ENCODE measurements at places on chromosomes 7 and 10.

DNA sequence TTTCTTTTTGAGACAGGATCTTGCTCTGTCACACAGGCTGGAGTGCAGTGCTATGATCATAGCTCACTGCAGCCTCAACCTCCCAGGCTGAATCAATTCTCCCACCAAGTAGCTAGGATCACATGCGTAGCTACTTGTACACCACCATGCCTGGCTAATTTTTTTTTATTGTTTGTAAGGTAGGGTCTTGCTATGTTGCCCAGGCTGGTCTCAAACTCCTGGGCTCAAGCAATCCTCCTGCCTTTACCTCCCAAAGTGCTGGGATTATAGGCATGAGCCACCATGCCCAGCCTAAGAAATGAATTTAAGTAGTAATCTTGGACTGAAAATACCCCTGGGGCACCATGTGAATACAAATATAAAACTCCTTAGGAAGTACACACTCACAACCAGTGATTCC, 5.8 kb downstream of the NUDT13 start:
- no peak for DNase-seq

DNA sequence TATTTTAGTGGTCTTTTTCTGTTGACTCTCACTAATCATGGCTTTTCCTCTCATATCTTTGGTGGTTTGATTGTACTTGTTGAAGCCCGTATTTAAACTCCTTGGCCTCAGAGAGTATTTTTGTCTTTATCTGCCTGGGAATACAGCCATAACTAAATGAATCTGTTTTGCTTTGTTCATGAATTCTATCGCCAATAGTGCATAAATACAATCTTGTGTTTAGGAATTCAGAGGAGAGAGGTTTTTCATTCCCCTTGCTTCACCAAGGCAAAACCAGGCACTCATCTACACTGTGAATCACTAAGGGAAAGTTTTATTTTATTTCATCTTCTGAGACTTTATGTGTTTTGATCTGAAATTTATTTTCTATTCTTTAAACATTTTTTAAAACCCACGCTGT, 152.7 kb downstream of the BICC1 start:
- no peak for DNase-seq

- DNase-seq, result no peak
Measured at GRCh38 chr7:17300012-17300411, 1.6 kb downstream of the AHR start.

- no peak for DNase-seq
Measured at GRCh38 chr7:15400440-15400839, 161.4 kb downstream of the AGMO start.

DNA sequence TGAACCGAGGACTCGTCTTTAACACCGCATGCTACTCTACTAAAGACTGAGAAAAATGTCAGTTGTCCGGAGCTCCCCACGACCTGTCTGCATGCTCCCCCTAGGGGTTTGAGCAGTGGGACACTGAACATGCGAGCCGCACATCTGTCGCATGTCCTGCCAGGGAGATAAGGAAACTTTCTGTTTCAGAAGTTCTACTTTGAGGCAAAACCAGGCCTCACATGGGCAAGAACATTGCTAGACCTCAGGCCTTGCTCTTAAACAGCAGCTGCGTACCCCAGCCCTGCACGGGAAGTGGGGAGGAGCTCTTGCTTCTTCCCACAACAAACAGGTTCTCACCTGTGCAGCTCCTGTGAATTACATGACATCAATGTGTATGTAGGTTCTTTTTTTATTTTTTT, 30.3 kb upstream of the HERPUD2 start:
- DNase-seq, result no peak

- DNase-seq, result no peak
Measured at GRCh38 chr7:129146237-129146979, 1.9 kb downstream of the TSPAN33 start.

DNA sequence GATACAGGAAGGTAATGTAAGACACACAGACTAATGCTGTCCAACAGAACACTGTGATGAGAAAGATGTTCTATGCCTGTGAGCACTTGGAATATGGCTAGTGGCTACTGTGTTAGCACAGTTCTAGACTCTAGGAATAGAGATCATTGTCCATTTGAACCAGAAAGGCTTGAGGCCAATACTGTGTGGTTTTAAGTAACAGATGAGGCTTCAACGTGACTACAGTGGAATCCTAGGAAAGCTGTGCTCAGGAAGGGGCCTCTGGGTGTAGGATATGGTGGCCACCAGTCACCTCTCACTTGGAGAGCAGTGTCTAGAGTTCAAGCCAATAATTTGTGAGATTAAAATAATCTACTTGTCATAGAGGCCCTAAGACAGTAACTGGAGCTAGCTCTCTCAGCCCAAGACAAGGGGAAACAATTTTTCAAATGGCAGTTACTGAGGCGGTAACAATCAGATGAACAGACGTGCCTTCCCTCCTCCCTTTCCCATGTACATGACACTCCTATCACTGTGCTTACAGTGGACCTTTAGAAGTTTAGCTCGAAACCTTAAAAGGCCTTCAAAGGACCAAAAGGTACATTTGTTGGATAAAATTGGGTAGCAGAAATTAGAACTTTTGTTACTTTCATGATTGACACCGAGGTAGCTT, 10.2 kb downstream of the ZDHHC16 start:
- DNase-seq, result no peak

DNA sequence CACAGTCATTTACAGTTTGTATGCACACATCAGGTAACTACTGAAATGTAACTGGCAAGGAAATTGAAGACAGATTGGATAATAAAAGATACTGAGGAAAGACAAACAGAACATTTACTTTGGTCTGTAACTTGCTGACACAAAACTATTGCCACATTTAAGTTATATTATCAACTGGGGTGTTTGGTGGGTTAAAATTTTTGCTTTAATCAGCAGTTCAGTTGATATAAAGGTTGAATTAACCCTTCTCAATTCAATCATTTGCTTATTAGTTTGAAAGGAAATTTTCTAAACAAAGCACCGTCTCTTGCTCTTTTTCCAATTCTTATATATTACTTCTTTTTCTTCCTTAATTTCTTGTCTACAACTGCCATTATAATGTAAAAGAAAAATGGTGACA, 102.4 kb downstream of the TMEM26 start:
- DNase-seq, result no peak

GRCh38 chr7:64998865-64999164, 7.7 kb downstream of the ERV3-1 start:
- DNase-seq, result no peak

DNA sequence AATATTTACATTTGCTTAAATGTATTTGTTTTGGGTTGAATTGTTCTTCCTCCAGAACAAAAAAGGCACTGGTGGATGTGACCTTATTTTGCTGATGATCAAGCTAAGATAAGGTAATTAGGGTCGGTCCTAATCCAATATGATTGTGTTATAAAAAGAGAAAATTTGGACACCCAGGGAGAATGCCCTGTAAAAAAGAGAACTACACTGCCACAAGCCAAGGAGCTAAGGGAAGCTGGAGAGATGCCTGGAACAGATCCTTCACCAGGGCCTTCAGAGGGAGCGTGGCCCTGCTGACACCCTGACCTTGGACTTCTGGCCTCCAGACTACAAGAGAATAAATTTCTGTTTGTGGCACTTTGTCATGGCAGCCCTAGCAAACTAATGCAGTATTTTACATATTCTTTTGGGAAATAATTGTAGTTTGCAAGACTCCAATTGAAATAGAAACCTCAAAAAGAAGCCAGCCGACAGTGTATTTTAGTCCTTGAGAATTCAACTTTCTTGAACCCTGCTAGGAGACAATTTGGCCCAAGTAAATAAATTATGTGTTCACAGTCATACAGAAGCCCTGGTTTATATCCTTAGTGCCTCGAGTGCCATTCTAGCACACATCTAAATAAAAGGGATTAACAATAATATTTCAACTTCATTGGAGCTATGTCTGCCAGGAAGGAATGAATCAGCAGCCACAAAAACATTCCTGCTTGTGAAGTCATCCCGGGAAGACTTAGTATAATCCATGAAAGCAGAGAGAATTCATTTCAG, 164.6 kb downstream of the PKD1L1 start:
- DNase-seq, result no peak

- no peak for DNase-seq
Measured at GRCh38 chr10:114550756-114551635, 107.1 kb downstream of the ABLIM1 start.

DNA sequence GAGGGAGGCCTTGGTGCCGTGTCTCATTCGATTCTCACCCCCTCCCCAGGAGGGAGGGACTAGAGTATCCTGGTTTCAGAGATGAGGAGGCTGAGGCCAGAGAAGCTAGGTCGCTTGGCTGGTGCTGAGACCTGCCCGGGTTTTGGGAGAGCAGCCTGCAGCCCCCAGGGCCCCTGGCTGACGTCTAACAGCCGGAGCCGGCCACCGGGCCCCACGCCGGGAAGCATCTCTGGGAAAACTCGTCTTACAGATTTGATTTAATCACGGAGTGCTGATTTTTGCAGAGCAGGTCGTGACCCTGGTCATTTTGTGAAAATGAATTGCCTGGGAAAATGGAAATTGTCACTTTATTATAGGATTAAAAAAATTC, 97.5 kb downstream of the MICALL2 start:
- DNase-seq, result no peak

- DNase-seq, result no peak
Measured at GRCh38 chr10:30858499-30858898, 173.2 kb downstream of the ZNF438 start.

GRCh38 chr10:104144931-104145330, 23.0 kb downstream of the SFR1 start:
- no peak for DNase-seq

- no peak for DNase-seq
Measured at GRCh38 chr10:107104026-107104652, 60.4 kb downstream of the SORCS1 start.

DNA sequence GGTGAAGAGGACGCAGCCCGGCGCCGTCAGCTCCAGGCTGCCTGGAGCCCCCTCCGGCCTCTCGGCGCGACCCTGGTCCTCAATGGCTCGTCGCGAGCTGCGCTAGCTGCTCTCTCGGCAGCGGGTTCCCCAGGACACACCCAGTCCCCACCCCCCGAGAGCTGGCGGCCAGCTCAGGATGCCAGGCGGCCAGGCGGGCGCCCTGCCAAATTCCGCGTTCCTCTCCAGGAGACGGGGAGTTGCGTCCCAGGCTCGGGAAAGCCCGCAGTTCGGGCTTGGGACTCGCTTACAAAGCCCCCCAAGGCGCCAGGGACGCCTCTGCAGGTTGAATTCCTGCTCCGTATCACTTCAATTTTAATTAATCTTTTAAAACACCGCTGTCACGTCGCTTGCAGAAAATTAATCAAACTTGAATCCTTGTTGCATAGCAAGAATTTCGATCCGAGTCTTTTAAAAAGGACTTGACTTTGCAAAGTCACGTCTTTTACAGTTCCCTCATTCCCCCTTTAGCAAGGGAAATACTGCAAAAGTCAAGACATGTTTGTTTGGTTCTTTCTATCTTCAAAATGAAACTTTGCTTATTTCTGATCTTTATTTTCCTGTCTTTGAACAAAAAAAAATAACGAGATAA, 28.2 kb downstream of the SKIDA1 start:
- DNase-seq, result no peak

- no peak for DNase-seq
Measured at GRCh38 chr10:66483966-66484365, 441.9 kb upstream of the LRRTM3 start.

DNA sequence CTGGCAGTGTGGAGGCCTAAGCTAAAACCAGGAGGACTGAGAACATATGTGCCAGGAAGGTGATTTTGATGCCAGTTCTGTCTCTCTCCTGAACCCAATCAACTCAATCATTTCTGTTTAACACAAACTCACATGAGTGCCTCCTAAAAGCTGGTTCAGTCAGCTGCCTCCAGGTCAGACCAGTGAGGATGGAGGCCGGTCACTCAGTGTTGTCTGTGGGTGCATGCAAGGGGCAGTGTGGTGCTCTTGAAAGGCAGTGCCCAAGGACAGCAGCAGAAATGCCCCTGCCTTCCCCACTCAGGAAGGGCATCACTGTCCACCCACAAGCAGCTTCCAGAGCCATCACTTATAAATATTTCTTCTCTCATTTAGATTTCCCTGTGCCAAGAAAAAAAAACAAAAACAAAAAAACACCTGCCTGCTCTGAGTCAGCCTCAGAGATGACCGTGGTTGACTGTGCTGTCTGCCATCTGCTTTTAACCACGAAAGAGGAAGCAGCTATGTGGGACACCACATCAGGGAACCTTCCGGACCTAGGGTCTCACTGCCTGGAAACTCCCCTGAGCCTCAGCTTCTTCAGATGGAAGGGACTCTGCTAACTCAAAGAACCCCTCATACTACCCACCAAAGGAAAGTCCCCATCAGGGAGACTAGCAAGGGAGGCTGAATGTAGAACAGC, 39.1 kb downstream of the VOPP1 start:
- DNase-seq, result peak; percentile 64

- DNase-seq, result no peak
Measured at GRCh38 chr7:118870187-118870586, 645.7 kb downstream of the ANKRD7 start.

DNA sequence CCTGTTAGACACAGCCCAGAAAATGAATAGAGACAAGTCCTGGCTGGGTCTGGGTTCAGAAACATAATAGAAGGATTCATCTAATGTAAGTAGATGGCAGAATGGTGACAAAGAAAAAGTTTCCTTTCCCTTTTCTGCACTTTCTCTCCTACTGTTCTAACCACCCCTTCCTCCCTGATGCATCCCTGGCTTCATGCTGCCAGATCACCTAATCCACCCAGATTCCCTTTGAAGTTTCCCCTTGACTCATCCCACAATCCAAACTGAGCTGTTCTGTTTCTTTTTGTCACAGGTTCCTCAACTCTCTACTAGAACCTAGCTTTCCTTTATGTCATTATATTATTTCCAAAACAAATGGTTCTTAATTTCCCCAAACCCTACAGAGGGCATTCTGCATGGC, 1.1 kb upstream of the MACC1 start:
- DNase-seq, result no peak

DNA sequence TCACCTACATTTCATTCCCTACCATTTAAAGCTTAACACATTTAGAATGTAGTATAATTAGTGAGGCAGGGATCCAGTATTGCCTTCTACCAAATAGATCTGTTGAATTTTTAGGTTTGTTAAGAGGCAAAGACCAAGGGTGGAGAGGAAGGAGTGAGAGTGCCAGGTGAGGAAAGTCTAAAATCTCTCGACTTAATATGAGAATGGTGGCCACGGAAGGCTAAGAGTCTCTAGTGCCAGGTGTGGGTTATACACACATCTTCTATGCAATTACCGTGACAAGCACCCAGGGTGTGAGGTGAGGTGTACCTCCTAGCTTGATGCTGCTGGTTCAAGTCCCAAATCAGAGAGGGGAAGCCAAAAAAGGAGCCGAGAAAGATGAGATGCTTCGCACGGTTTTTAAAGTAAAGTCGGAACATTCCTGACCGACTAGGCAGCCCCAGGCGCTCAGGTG, 439 bp downstream of the IQUB start:
- DNase-seq, result no peak

Measured in activated T-cell treated with anti-CD3 and anti-CD28 coated beads for 24 hours (primary cell).